ENCODE measurements at places on chromosomes 4 and X.

DNA sequence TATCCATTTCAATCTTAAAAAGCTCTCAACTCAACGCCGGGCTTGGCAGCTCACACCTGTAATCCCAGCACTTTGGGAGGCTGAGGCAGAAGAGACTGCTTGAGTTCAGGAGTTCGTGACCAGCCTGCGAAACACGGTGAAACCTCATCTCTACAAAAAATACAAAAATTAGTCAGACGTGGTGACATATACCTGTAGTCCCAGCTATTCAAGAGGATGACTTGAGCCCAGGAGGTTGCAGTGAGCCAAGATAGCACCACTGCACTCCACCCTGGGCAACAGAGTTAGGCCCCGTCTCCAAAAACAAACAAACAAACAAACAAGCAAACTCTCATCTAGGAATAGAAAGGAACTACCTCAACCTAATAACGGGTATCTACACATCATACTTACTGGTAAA lies 50.8 kb downstream of the PTPN13 start:
- no peak for DNase-seq

- no peak for DNase-seq
Measured at GRCh38 chr4:115090483-115091075, 22.8 kb downstream of the NDST4 start.

DNA sequence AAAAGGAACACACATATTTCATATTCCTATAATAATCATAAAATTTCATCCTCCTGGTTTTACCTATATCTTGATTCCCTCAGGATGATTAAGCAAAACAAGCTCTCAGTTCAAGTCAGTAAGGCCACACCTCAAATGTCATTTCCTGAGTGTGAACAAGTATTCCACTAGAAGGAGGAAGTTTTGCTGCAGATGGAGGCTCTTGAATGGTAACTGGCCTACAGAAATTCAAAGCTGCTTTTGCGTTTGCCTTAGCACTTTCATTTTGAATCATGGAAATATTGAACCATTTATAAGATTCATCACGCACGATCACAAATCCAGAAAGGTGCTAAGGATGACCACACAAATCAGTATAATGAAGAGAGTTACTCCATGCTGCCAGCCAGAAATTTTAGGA lies 254.4 kb upstream of the CXXC4 start:
- DNase-seq = no peak

DNA sequence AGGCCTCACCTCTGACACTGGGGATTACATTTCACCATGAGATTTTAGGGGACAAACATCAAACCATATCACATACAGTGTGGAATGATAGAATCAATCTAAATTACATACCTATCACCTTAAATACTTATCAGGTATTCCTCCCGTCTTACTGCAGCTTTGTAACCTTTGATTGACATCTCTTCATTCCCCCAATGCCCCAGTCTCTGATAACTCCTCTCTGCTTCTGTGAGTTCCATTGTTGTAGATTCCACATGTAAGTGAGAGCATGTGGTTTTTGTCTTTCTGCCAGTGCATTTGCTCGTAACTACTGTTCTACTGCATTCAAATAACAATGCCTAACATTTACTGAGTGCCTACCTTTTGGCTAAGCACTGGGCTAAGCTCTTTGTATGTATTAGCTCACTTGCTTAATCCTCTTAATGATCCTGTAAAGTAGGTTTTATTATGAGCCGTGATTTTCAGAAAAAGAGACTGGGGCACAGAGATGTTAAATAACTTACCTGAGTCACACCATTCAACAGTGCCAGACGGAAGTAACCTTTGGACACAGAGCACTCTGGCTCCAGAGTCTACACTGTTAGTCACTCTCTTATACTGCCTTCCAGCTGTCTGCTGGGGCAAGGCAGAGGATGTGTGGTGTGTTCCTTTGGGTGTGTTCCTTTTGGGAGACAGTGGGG lies 63.7 kb upstream of the ESX1 start:
- no peak for DNase-seq

- peak; percentile 6 for DNase-seq
Measured at GRCh38 chr4:83771113-83771705, 235.3 kb downstream of the GPAT3 start.

DNA sequence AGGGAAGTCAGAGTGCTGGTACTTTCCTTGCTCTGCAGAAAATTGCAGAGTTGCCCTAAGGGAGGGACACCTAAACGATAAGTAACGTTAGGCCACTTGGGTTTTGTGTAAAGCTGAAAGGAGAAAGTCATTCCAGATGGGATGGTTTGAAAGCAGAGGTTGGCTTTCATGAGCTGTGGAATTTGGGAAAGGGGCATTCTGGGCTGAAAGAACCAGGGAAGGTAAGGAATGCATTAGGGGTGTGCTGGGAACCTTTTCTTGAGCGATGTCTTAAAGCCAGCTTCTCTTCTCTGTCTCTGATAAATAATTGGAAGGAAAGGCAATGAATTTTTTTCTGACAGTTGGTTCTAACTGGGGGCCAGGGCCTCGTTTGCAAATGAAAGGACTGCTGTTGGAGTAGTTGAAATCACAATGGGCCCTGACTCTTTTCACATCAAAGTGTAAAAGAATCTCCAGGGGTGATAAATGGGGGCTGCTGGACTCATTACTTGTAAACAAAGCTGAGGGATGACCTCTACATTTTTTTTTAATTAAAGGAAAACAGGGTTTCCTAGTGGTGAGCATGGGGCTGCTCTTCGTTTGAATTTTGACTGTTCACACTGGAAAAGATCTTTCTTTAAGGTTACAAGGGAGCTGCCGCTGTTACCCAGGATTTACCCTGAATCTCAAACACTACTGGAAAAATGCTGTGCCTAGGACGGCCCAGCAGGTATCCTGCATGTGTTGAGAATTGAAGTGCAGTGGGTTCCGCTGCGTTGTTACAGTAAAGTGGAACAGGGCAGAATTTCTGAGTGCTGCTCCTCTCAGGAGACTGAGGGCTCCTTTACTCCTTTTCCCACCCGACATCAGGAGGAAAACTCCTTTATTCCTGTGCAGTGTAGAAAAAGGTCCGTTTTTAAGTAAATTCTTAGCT lies 25.0 kb downstream of the AFF1 start:
- peak; percentile 7 for DNase-seq

GRCh38 chr4:121898150-121898549 lies 27.9 kb upstream of the BBS7 start:
- DNase-seq = no peak

DNA sequence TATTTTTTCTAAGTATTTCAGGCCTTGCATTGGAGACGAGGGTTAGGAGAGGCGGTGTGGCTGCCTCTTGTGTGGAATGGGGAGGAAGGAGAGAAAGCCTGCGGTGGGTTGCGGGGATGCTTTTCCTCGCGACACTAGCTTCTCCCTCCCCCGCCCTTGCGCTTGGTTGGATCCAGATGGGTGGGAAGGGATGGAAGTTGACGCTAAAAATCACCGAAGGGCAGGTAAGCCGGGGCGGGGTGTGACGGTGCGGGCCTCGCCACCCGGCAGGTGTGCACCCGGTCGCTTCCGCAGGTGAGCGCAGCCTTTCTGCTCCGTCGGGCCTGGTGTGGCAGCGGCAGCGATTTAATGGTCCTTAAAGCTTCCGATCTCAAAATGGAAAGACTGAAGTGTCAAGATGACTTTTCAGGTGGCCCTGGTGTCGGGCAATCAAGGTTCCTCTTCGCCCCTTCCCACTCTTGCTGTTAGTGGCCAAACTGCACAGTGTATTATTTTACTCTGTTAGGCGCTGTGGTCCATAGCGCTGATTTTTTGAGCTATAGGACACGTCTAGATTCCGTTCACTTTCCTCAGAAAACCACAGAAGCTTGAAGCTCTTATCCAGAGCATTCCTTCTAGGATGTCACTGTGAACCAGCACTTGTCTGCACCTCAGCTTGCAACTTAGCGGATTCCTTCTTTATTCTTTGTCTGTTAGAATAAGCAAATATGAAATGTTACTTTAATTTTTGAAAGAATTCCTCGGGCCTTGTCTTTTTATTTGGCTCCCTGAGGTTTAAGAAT lies 765 bp downstream of the ENOPH1 start:
- DNase-seq = no peak

DNA sequence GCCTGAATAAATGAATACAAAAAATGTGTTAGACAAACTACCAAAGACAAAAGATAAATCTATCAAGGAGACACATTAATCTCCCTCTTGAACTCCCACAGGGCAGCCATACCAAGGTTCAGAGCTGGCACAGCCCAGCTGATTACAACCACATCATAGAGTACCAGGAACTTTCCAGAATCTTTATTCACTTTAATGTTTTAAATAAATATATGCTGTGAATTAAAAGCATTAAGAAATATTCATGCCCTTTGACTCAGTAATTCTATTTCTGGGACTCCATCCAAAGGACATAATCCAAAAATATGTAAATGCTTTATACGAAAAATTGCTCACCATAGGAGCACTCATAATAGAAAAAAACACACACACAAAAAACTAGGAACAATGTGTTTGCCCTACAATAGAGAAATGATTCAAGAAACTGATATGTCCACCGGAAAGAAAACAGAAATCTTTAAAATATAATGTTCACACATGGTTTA lies 126.0 kb downstream of the LDB2 start:
- DNase-seq = no peak

GRCh38 chrX:18864390-18864920 lies 119.5 kb downstream of the PHKA2 start:
- DNase-seq = no peak

DNA sequence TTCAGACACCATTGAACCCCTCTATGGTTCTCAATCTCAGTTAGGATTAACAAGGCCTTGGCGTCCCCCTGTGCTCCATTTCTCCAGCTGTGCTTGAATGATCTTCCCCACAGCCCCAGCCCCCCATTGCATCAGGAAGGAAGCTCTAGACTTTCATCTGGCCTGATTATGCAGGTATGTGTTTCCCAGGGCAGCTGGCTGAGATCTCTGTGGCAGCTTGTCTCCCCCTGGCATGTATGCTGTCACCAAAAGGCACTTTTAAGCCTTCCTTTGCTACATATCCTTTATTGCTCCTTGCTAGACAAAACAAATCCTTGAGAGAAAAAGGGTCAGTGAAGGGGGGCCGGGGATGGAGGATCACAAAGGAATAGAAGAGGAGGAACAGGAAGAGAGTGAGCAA lies 1056.0 kb upstream of the SLIT2 start:
- DNase-seq = no peak

GRCh38 chrX:19683817-19684216 lies 168.5 kb upstream of the MAP3K15 start:
- DNase-seq = no peak

- DNase-seq = no peak
Measured at GRCh38 chr4:103626296-103626695, 93.5 kb downstream of the TACR3 start.

GRCh38 chr4:84644087-84644486 lies 61.2 kb downstream of the CDS1 start:
- DNase-seq = no peak

DNA sequence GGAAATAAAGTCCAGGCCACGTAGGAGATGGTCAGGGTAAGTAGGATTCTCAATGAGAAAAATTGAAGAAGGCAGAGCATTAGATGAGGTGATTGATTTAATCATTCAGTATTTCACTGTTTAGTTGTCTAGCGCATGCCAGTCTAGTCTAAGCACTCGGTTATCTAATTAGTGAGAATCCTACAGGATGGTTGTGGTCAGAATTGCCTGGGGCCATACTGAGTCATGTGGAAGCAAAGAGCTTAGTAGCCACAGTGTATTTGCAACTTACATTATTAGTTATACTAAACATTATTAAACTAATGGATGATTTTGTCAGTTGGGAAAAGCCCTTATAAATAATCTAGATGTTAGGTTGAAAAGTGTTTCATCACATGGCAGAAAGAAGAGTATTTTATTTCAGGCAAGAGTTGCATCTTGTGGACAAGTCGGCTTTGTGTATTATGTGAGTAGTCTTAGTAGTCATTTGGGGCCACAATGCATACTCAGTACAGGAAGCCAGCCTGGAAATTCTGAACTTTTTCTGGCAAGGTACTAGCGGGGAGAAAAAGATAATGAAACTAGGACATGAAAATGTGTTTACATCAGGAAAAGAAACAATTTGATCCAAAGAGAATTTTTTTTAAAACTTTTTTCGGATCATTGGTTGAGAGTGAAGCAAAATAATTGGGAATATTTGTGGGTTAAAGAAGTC lies 31.9 kb downstream of the CPEB2 start:
- no peak for DNase-seq

GRCh38 chr4:136651932-136652331 lies 880.4 kb downstream of the PCDH18 start:
- no peak for DNase-seq

DNA sequence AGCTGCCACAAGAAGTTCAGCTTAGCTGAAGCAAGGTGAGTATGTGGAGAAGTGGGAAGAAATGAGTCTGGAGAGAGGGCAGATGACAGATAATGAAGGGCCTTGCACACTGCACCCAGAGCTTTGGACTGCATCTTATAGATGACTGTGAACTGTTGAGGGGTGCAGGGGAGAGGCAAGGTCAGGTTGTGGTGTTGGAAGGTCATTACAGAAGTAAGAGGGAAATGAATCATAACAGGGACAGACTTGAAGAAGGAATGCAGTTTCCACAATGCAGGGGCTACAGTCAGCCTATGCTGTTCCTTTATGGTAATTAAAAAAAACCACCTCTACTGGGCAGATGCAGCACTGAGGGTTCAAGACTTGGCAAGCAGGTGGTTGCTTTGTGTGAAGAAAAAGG lies 4.8 kb upstream of the IGFBP7 start:
- no peak for DNase-seq

DNA sequence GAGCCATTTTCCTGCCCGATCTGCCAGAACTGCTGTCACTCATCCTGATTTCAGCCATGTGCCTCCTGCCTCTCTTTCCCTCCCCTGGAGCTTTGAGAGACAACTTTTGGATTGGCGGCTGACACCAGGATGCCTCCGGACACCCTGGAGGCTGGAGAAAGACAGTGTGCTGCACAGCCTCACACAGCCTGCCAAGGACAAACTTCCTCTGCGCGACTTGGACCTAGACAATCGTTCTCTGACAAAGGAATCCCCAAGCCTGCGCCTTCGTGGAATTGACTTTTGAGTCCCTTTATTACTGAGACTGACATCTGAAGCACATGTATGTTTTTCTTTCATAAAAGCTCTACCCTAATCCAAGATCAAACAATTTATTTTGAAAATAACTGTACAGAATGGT lies 10.8 kb upstream of the LDB2 start:
- no peak for DNase-seq

DNA sequence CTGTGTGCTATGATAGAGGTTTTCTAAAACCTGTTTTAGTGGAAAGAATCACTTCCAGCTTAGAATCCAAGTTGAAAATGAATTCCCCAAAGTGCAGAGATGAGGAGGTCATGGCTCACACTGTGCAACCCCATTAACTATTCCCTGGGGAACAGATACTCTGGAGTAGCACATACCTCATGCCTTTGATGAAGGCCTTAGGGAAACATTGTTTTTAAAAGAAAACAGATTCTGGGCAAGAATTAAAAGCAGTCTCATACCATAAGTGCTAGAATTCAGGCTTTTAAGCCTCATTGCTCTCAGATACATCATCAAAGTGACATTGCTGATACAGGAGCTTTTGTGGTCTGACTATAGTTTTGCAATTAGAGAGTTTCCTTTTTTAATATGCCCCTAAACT lies 115.1 kb downstream of the NDST4 start:
- DNase-seq = no peak
